ENCODE measurements at places on chromosomes 3 and 15.

DNA sequence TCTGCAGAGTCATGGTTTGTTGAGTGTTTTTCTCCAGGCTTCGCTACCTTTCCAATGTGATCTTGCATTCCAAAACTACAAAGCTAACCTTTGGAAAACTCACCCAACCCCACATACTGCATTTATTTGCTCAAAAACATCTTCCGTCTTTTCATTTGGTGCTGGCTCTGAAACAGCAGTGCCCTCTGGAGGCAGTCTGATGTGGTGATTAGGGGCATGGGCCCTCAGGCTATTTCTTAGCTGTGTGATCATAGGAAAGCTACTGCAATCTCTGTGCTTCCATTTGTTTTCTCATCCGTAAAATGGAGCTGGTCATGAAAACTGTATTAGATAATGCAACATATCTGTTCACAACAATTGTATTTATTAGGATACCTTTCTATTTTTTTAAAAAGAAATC, 47.0 kb downstream of the MTHFS start:
- DNase-seq: peak; percentile 47

GRCh38 chr15:98612490-98613110, 35.7 kb upstream of the IGF1R start:
- DNase-seq: no peak

GRCh38 chr3:72245183-72245811, 460.3 kb upstream of the PROK2 start:
- no peak for DNase-seq

- DNase-seq: no peak
Observed at GRCh38 chr15:20348900-20349773, 192.5 kb downstream of the GOLGA6L6 start.

GRCh38 chr3:5058471-5058951, 63.6 kb upstream of the ARL8B start:
- DNase-seq: no peak

DNA sequence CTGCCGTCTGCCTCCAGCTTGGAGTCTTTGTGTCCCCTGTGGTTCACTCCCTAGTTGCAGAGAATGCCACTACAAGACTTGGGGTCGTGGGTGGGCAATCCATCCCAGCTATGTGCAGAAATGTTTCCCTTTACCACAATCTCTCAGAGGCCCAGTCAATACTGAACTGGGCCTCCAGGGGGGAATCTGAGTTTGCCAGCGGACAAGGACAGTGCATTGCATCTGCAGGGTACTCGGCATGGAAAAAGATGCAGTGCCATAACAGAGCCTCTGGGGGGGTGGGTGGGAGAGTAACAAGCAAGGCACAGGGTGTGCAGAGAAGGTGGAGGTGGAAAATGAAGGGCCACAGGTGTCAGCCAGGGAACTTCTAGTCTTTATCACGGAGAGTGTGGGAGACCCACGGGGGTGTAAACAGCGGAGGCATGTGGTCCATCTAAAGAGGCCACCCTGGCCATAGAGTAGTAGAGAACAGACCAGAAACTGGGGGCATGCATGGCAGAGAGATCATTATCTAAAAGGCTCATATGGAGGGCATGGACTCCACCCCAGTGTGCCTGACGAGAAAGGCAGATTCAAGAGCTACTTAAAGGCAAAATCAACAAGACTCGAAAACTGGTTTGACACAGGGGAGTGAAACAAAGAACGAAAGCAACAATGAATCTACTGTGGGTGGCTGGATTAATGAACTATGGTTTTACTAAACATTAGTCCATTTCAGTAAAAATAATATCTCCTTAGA, 182.4 kb downstream of the ANXA2 start:
- no peak for DNase-seq

- DNase-seq: no peak
Observed at GRCh38 chr15:32766101-32766500, 48.3 kb downstream of the GREM1 start.

- no peak for DNase-seq
Observed at GRCh38 chr3:11612515-11613188, 31.1 kb downstream of the VGLL4 start.
